ENCODE measurements at places on chromosomes 6 and 20.

GRCh38 chr6:72328775-72329174 lies 293.1 kb upstream of the KCNQ5 start:
- no peak for ATAC-seq

DNA sequence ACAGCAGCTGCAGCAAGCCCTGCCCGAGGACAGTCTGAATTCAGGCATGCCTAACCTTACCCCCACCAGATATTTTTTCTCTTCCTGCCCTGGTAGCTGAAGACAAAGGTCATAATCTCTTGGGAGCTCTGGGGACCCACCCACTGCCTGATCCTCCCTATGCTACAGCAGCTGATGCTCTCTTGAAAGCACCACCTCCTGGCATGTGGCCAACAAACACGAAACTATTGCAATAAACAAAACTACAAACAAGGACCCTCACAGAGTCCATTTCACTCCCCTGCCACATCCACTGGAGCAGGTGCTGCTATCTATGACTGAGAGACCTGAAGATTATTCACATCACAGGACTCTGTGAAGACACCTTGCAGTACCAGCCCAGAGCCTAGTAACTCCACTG lies 238.5 kb upstream of the HS3ST5 start:
- no peak for ATAC-seq

DNA sequence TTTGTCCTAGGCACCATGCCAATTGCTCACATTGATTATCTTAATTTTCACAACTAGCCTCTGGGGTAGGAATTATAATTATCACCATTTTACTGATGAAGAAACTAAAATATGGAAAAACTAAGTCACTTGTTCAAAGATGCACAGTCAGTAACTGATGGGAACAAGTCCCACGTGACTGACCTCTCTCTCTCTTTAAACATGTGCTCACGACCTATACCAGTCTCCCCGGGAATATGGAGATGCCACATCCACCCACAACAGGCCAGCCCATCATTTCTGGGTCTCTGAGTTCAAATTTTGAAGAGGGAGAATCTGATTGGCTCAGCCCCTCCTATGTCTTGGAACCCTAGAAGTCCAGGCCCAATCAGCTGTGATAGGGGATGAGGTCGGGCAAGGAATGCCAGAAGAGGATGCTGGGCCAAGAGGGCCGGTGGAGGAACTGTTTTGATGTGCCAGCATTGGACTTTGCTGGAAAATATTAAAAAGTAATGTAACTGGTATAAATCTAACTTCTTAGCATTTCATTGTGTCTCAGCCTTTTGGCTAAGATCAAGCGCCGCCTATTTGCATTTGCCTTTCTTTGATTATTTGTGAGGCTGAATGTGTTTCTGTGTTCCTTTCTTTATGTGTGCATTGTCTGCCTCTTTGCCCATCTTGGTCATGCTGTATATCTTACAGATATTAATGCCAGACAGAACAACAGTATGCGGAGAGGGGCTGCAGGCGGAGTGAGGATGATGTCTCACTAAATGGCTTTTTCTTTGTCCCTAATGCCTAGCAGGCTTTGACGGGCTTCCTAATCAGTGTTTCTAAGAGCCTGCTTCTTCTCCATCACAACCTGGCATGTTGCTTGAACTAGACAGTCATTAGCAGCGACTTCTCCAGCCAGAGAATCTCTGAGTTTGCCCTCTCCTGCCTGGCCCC lies 126.6 kb downstream of the VEGFA start:
- ATAC-seq = peak; percentile 59

GRCh38 chr6:130838951-130839350 lies 11.7 kb downstream of the SMLR1 start:
- no peak for ATAC-seq

DNA sequence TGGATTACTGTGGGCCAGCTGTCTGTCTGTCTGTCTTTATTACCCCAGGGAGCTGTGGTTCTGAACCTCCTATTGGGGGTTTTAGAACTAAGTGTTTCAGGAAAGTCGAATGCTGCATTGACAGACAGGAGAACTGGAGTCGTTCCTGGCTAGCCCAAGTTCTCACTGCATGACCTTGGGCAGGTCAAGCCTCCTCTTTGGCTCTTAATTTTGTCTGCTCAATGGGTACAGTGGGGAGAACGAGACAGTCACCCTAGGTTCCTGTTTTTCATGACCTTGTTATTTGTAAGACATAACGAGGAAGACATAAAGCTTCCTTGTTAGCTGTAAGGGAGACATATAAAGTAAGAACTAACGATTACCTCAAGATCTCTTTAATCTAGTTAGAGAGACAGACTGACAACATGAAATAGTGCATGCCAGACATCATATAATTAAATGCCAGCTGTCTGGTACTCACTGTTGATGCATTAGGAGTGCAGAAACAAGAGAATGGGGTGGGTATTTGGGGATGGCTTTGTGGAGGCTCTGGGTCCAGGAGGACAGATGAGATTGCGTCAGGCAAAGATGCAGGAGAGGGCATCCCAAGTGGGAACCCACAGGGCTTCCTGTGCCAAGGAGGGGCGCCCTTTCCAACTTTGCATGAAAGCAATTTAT lies 3.7 kb upstream of the CCDC167 start:
- ATAC-seq = no peak

GRCh38 chr6:111767752-111768430 lies 105.4 kb downstream of the FYN start:
- ATAC-seq = no peak

GRCh38 chr6:21981235-21981833 lies 315.5 kb downstream of the PRL start:
- ATAC-seq = no peak

DNA sequence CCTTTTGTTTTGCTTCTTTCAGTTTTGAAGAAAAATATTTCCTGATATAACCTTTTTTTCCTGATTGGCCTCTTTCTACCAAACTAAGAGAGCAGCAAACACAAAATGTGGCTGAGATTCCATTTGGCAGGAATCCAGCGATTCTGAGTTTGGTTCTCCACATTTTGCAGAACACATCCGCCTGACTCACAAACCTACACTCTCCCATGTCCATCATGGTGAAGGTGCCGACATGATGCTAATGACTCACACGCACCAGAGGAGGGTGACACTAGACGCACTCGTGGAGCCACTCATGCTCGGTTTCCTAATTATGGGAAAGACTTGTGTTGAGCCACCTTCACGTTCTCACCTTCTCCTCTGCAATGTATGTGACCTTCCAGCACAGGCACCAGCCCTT lies 45.9 kb upstream of the DUSP22 start:
- no peak for ATAC-seq

DNA sequence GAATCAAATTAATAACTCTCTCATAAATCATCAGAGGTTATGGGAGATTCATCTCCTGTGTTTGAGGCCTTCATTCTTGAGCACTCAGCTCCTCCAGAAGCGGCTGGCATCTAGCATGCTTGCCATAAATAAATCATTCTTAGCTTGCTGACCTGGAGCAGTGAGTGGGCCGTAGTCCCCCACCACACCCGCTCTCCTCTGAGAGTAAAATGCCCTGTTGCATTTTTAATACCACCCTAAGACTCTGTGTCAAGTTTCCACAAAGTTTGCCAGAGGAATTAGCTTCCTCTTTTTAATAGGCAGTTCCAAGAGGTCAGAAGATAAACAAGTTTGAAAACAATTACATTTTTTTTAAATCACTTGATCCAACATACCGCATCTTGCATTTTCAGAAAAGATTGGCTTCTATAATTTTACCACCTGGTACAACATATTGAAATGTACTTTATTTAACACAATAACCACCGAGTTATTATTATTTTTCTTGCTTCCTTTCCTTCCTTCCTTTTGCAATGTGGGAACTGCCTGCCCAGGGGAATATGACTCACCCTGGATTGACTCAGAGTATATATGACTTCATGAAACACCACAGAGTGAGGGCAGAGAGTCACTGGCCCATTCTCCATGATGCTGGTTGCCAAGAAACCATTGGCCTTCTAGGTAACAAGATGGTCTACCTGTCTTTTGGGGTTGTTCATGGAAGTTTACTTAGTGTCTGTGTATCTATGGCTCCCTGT lies 29.4 kb upstream of the CLIC5 start:
- ATAC-seq = no peak

DNA sequence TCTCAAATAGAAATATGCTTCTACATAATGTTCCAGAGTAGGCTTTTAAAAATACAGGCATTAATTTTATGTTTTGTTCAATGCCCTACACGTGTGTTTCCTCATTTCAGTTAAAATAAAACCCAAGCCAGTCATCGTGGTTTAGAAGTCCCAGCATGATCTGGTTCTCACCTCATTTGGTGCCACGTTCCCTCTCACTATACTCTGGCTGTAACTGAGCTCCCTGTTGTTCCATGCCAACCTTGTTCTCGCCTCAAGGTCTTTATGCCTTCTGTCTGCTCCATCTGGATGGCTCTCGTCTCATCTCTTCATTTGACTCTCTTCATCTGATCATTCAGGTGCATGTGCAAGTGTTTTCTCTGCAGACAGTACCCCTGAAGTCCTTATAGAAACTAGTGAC lies 32.6 kb downstream of the HDGFL1 start:
- no peak for ATAC-seq

- ATAC-seq = no peak
Observed at GRCh38 chr6:81797591-81797990, 45.1 kb upstream of the TENT5A start.

DNA sequence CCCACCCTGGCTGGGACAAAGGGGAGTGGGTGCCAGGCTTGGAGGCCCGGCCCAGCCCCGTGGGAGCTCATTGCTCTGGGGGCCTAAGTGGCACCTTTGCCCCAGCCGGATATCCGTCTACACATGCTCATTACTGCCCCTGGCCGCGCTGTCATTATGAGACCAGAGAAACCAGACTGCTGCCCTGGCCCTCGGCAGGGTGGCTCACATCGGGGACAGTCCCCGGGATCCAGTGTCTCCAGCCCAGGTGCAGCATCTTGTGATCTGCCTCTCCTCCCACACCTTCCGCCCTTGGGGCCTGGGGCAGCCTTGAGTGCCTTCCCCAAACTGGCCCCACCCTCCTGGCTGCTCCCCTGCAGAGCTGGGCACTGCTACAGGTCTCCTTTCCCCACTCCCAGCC lies 4.9 kb downstream of the SRMS start:
- ATAC-seq = no peak

DNA sequence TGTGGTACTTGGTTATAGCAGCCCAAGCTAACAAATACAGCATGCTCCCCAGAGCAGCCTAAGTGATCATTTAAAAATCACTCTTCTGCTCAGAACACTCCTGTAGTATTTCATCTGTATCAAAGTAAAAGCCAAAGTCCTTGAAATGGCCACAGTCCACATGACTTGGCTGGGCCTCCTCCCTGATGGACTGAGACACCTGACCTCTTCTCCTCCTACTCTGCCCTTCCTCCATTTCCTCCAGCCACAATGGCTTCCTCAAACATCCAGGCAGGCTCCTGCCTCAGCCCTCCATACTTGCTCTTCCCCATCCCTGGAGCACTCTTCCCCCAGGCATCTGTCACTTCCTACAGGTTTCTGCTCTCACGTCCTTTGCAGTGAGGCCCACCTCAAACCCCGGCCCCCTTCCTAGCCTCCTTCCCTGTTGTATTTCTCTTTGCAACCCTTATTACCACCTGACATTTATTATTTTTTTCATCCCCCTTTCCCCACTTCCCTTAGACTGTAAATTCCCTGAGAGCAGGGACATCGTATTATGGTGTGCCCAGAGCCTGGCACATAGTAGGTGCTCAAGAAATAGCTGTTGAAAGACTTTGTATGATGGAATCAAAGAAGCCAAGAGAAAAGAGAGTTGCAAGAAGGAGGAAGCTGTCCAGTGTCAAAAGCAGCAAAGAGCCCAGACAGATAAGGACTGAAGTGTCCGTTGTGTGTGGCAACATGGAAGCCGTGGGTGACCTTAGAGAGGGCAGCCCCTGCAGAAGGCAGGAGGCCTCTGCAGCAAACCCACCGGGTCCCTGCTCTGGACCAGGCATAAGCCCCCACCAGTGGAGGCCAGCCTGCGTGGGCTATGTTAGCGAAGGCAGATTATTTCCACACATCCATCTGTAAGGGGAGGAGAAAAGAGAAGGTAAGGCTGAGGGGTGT lies 87.5 kb downstream of the TRERF1 start:
- no peak for ATAC-seq

DNA sequence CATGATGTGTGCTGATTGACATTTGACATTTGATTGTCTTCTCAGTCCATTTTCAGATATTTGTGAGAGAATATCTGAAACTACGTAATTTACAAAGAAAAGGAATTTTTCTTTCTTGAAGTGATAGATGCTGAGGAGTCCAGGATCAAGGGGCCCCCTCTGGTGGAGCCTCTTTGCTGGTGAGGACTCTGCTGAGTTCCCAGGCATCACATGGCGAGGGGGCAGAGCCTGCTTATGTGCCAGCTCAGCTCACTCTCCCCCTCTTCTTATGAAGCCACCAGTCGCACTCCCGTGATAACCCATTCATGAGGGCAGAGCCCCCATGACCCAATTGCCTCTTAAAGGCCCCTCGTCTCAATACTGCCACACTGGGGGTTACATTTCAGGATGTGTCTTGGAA lies 91.3 kb downstream of the RPP40 start:
- no peak for ATAC-seq

DNA sequence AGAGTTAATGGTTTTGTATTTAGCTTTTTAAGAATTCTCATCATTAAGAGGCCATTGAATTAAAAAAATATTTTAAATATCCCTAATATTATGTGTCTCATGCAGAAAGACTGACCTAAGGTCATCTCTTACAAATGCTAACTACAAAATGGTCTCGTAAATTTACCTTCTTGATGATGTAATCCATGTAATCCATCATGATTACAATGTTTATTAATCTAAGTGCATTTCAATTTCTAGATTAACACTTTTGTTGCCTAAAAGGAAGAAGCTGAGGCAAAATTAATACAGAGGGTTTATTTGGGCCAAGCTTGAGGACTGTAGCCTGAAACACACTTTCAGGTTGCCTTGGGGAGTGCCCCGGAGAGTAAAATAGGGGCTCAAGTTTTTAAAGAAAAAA lies 18.4 kb downstream of the DUSP22 start:
- no peak for ATAC-seq

GRCh38 chr6:14075095-14075503 lies 42.5 kb upstream of the CD83 start:
- ATAC-seq = peak; percentile 98

GRCh38 chr6:37584654-37585522 lies 85.2 kb upstream of the CCDC167 start:
- no peak for ATAC-seq

GRCh38 chr6:9540534-9541126 lies 874.2 kb downstream of the TFAP2A start:
- ATAC-seq = no peak

- ATAC-seq = no peak
Observed at GRCh38 chr20:39298121-39298520, 336.0 kb downstream of the DHX35 start.

GRCh38 chr6:19299129-19299528 lies 538.0 kb upstream of the ID4 start:
- ATAC-seq = no peak

- ATAC-seq = no peak
Observed at GRCh38 chr6:36908747-36909146, 23.0 kb downstream of the C6orf89 start.

All from motor neuron (in vitro differentiated cells).